Ecto neural progenitor cell (in vitro differentiated cells): ENCODE measurements at places on chromosomes 3 and 15.
A peak's percentile ranks its signal among the peaks of the same experiment; 100 is the strongest.

- no peak for DNase-seq
These were observed 911 bp downstream of the CCRL2 start for GRCh38 chr3:46407970-46408369.

- no peak for DNase-seq
These were observed 7.7 kb downstream of the TSPAN3 start for GRCh38 chr15:77063249-77063648.

GRCh38 chr15:90881978-90882721 is 2.2 kb upstream of the FES start:
- DNase-seq, result no peak

DNA sequence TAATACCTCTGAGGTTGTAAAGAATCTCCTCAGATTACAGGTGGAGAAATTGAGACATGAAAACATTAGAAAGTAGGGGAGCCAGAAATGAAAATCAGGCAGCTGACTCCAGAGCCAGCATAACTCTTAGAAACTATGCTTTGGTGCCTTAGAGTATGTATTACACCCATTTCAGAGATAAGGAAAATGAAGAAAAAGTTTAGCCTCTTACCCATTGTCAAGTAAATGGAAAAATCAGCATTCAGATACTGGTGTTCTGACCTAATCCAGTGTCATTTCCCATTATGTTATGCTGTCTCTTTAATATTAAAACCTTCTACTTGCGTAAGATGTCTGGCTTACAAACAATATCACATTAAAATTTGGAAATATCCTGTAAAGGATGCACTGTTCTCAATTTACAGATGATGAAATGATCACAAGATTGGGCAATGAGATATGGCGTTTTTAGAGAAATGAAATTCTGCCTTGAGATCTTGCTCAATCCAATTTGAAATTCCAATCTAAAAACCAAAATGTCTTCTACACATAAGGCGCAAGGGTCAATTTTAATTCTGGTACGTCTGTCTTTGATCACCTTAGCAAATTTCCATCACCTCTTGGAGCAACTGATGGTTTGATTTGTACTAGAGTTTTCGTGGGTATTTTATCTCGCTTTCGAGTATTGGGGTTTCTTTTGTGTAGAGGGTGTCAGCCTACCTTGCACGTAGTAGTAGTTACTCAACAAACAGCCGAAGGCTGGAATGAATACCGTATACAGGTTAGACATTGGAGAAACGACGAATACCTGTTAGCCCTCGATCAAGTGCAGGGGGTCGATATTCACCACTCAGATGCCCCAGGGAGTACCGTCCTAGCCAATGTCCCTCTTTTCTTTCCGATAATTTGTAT is 902 bp upstream of the ZCWPW2 start:
- no peak for DNase-seq

DNA sequence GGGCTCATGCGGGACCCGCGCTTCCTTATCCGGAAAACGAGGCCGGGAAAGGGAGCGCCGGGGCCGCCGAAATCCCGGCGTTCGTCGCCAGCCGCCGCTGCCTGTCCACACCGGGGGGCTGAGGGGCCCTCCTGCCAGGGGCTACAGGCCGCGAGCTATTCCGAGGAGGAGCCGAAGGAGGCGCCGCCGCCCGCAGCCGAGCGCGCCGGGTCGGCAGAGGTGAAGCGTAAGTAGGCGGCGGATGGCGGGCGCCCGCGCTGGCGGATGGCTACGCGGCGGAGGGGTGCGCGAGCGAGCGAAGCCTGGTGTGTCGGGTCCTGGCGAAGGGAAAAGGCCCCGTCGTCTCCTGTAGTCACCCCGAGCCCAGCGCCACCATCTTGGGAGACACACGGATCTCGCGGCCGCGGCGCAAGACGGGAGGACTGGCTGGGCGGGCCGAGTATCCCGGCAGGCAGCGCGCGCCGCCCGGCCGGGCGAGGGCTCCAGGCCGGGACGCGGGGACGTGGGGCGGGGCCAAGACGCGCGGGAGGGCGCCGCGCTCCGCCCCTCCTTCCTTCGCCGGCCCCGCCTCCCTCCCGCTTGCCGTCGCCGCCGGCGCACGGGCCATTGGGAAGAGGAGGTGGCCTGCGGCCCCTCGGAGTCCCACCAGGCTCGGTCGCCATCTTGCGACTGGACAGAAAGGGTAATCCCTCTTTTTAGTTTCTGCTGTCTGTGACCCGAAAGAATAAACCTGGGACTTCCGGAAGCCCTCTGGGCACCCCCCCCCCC is at the start of gene UBE3A:
Gene UBE3A (minus strand): TSS at position 424 of the 768 bp plus-strand sequence. CDS start 29,917 bp downstream, outside the sequence.
- peak; percentile 92 for DNase-seq

DNA sequence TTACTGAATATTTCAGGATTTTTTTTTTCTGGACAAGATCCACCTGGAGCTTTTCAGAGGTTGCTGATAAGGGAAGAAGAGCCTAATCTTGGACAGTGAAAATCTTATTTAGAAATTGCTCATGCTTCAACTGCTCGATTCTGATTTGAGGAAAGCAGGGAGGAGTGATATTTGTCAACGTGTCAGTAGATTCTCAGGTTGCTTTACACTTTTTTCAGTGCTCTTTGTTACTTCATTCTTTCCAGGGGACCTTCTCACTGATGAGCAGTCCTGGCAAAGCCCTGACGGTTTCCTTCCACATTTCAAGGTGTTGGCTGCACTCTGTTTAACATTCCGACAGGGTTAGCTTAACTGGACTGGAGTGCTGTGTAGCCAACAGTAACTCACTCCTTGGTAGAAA is 24.1 kb upstream of the RARB start:
- DNase-seq, result no peak

DNA sequence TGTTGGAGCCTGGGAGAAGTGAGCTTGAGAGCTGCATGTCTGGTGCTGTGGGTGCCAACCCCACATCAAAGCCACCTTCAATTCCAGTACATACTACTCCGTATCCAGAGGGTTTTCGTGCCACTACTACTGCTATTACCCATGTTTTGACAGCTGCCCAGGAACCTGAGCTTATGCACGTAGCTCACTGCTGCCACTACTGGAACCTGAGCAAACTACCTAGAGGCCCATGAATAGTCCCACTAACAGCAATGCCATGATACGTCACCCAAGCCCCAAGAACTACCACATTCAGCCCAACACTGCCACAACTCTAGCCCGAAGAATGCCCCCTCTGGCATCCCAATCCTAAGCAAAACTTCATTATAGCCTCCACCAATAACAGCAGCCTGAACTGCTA is 215.2 kb upstream of the BCHE start:
- no peak for DNase-seq

- no peak for DNase-seq
These were observed 73.8 kb downstream of the ABTB1 start for GRCh38 chr3:127746400-127747057.

DNA sequence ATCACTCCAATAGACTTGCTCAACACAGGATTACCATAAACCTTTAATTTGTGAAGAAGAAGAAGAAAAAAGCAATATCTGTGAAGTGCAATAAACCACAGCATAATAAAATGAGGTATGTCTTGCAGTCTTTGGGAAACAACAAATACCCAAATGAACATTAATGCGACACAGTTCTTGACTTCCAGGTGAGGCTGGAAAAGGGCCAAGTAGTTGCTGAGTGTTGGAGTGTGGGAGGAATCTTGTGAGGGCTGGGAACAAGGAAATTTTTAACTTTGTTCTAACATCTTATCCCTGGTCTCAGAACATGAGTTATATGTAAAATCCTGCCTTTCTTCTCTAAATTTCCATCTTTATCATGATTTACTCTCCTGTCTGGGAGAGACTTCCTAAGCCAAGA is 206.5 kb downstream of the DTWD1 start:
- DNase-seq, result no peak

DNA sequence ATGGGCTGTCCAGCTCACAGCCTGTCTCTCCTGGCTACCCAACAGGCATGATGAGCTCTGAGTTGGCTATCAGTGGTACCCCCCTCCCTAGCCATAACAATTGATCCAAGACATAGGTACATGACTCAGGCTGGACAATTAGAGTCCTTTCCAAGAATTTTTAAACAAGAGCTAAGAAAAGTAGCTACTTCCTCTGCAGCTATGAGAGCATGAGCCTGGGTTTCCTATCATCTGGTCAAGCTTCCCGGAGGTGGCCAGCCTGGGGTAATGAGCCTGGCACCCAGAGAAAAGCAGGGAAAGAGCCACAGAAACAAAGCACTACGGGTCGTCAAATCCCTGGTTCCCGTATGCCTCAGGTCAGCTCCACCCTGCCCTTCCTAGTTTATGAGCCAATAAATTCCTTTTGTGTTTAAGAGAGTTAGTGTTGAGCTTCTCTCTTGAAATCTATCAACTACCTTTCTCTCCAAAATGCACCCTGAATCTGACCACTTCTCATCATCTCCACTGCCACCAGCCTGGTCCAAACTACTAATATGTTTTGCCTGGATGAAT is 2.3 kb upstream of the SLC51B start:
- no peak for DNase-seq

DNA sequence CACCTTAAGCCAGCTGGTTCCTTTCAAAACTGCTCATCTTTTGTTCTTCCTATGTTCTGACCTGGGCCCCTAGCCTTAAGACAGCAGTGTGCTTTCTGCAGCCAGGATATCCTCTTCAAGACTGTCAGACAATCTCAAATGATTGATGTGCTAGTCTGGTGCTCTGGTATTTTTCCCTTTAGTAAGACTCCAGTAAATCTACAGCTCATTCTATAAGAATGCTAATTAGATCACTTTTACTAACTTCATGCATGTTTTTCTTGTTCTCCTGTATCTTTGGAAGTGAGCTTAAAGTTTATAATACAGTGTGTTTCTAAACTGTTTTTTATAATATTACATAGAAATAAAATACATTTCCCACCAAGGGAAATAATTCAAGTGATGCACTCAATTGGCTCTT is 220.9 kb upstream of the NANOGP8 start:
- no peak for DNase-seq

DNA sequence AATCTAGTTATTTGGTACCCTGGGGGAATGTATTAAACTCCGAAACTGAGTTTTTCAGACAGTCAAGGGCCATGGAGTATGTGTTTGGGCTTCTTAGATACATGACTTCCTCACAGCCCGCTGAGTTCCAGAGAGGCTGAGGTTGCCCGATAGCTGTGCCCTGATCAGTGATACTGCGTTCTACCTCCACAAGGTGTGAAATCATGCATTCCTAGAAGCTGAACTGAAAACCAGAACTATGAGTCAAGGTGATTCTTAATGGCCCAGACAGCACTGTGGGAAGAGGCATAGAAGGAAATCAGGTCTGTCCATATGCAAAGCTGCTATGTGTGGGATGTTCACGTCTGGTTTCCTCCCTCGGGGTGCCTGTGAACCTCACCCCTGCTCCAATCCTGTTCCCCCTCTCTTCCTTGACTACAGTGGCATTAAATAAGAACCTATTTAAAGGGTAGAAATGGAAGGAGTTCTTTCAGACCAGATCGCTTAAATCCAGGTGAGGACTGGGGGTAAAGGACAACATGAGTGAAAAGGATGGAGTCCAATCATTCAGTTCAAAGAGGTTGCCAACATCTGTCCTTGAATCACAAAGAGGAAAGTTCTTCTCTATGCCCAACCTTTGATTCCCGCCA is 74.3 kb downstream of the MYO1E start:
- no peak for DNase-seq

- no peak for DNase-seq
These were observed 79.2 kb downstream of the FOXB1 start for GRCh38 chr15:60083318-60083717.

DNA sequence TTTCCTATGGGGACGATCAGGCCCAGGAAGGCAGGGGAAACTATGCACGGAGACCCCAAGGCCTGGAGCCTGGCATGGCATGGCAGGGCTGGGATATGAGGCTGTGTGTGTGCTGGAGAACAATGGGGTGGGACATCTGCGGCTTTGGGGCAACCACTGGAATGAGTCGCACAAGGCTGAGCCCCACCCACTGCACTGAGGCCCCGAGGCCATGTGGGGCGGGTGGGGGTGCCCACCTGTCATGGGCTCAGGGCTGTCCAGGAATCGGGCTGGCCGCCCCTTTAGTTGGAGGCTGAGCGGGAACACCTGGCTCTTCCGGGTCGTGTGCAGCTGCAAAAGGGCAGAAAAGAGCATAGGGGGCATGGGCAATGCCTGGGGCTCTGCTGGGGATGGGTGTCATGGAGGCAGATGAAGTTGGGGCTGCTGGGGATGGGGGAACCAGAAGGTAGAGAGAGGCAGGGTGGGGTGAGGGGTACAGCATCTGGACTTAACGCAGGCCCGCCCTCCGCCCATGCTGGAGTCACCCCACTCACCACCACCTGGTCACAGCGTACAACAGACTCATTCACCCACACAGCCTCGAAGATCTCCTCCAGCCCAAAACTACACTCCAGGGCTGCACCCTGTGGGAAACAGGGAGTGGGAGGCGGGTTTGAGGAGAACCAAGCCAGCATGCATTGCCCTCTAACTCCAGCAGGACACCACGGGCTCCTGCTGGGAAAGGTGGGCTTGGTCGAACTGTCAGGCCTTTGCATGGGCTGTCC is 31.1 kb downstream of the PLXND1 start:
- DNase-seq, result no peak

GRCh38 chr15:78075490-78076230 is 1.9 kb downstream of the TBC1D2B start:
- DNase-seq, result no peak

GRCh38 chr3:169303660-169304059 is 359.9 kb downstream of the MECOM start:
- no peak for DNase-seq

DNA sequence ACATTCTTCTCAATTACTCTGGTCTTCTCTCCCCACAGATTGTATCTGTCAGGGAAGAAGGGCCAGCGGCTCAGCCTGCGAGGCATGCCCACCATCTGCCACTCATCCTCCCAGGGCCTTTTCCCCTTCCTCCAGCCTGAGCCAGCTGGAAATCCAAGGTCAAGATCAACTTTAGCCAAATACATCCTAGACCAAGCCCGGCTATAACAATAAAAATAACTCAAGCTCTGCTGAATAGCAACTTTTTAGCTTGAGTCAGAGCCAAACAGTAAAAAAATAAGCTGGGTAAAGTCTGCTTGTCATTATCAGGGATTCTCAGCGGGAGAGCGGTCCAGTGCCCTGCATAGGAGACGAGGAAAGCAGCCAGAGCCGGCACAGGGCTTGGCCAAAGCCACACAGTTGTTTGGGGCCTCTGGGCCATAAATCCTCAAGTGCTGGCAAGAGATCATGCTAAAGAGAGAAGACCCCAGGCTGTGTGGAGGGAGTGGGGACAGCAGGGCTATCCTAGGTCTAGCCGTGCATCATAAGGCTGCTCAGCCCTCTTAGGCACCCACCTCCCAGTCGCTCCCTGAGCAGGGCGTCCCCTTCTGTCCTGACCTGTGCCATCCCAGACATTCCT is 76.2 kb upstream of the HERC1 start:
- no peak for DNase-seq

GRCh38 chr3:37885814-37886213 is 24.1 kb downstream of the CTDSPL start:
- DNase-seq, result no peak

GRCh38 chr15:34124651-34125050 is 22.8 kb downstream of the PGBD4 start:
- DNase-seq, result no peak
